ENCODE measurements at places on chromosomes 5 and 9.

DNA sequence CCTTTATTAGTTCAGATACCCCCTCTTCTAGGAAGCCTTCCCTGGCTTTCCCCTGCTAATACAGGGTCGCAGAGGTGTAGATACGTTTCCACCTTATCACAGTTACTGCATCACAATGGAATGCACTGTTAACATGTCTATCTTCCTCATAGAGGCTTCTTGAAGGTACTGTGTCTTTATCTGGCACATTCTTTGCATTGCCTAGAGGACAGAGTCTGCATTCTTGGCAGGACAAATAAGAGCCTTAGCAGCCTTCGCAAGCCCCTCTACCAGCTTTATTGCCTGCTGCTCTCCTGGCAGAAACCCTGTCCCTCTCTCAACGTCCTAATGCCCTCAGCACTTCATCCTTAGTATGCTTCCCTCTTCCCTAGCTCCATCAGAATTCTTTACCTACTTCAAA, 31.6 kb downstream of the SLC1A3 start:
- no peak for DNase-seq

- no peak for DNase-seq
Observed at GRCh38 chr5:16406630-16407029, 59.0 kb downstream of the ZNF622 start.

DNA sequence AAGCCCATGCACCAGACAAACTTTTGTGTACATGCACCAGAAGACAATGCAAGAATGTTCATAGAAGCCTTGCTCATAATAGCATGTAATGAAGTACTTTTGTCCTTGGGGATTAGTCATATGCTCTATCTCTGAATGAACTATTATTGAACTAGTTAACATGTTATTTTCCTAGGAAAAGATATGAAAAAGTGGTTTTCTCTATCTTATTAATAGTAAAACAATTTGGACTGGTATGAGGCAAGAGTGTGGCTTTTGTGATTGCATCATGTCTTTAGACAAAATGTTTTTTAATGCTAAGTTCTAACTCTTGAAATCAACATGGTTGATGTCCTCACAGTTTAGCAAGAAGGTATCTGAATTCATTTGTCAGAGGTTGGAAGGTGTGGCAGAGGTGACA, 55.7 kb upstream of the SPDL1 start:
- DNase-seq = no peak

DNA sequence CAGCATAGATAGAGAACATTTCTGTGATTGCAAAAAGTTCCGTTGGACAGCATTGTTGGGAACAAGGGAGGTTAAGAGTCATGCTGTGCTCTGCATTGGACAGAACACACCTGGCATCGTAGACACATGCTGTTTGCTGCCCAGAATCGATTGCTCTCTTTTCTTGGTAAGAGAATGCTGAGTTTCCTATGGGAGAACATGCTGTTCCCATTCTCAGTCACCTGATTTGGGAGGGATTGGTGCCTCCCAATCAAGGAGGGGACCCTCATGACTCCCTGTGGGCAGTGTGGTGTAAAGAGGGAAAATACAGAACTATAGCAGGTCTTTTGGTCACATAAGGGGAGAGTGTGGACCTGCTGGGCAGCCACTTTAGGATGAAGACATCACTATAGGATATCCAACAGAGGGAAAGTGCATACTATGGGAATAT, 555.4 kb upstream of the CLINT1 start:
- no peak for DNase-seq

- no peak for DNase-seq
Observed at GRCh38 chr5:69032009-69032408, 61.8 kb upstream of the SLC30A5 start.

DNA sequence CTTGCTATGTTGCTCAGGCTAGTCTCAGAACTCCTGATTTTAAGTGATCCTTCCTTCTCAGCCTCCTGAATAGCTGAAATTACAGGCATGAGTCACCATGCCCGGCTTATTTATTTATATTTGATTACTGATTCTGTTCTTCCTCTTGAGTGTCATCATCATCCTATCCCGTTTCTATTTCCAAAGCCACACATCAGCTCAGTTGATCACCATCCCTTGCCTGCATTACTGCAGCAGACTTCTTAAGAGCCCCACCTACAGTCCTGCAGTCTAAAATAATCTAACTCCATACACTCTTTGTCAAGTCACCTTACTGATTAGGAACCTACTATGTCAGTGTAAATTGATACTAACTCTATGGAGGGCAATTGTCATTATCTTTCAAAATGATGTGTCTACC, 138.9 kb upstream of the RAI14 start:
- no peak for DNase-seq

GRCh38 chr9:128701227-128701854, 962 bp upstream of the PKN3 start:
- no peak for DNase-seq

DNA sequence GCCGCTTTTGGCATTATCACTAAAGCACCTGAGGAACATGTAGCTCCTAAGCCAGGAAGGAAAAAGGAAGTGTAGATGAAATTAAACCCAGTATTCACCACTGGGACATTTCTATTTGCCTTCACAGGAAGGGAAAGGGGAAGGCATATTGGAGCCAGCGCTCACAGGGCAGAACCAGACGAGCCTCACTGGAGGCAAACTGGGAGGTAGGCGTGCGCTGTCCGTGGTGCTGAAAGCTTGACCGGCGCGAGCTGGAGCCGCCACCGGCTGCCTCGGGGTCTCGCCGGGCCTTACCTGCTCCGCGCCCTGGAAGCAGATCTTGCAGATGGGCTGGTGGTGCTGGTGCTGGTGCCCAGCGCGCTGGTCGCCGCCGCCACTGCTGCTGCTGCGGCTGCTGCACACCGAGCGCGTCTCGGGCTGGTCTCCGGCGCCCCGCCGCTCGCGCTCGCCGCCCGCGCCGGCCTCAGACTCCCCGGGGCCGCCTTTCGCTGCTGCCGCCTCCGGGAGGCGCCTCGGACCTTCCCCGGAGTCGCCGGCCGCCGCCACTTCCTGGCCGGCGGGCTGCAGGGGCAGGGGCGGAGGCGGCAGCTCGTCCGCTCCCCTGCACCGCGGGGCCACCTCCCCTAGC, 732 bp downstream of the MARCHF11 start:
- DNase-seq = no peak

- DNase-seq = peak; percentile 54
Observed at GRCh38 chr5:2093859-2094615, 211.3 kb upstream of the IRX4 start.

DNA sequence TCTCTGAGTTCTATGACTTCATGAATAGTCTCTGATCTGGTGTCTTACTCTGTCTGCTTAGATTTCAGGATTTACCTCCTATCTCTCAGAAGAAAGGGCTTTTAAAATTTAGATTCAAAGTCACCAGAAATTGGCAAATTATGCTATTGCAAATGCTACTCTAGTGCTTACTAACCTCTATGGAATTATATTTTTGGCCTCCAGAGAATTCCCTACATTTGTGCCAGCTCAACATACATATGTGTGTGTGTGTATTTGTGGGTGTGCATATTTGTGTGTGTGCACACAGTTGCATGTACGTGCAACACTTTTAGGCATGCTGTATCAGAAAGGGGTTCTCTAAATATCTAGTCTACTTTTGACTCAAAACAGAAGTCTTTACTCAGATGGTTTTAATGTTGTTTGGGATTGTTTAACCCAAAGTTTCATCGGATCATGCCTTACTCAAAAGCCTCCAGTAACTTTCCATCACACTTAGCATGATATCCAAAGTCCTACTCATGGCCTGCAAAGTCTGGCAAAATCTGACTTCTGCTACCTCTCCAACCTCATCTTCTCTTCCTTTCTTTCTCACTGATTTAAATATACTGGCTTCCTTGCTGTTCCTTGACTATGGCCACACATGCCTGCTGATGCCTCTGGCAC, 147.6 kb upstream of the NR3C1 start:
- no peak for DNase-seq

GRCh38 chr5:163532171-163533084, 27.0 kb downstream of the MAT2B start:
- DNase-seq = no peak

DNA sequence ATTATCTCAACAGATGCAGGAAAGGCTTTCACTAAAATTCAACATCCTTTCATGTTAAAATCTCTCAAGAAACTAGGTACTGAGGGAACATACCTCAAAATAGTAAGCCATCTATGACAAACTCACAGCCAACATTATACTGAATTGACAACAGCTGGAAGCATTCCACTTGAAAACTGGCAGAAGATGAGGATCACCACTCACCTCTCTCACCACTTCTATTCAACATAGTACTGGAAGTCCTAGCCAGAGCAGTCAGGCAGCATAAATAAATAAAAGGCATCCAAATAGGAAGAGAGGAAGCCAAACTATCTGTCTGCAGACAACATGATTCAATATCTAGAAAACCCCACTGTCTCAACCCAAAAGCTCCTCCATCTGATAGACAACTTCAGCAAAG, 203.6 kb upstream of the GRAMD2B start:
- no peak for DNase-seq

DNA sequence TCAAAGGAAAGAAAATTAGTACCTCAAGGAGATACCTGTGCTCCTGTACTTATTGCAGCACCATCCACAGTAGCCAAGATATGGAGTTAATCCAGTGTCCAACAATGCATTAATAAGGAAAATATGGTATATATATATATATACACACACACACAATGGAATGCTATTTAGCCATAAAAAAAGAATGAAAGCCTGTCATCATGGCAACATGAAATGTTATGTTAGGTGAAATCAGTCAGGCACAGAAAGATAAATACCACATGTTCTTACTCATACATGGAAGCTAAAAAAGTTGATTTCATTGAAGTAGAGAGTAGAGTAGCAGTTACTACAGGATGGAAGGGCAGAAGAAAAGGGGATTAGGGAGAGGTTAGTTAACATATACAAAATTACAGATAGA, 601.5 kb downstream of the ANXA1 start:
- DNase-seq = no peak

GRCh38 chr9:90240541-90240940, 402.1 kb downstream of the DIRAS2 start:
- no peak for DNase-seq

DNA sequence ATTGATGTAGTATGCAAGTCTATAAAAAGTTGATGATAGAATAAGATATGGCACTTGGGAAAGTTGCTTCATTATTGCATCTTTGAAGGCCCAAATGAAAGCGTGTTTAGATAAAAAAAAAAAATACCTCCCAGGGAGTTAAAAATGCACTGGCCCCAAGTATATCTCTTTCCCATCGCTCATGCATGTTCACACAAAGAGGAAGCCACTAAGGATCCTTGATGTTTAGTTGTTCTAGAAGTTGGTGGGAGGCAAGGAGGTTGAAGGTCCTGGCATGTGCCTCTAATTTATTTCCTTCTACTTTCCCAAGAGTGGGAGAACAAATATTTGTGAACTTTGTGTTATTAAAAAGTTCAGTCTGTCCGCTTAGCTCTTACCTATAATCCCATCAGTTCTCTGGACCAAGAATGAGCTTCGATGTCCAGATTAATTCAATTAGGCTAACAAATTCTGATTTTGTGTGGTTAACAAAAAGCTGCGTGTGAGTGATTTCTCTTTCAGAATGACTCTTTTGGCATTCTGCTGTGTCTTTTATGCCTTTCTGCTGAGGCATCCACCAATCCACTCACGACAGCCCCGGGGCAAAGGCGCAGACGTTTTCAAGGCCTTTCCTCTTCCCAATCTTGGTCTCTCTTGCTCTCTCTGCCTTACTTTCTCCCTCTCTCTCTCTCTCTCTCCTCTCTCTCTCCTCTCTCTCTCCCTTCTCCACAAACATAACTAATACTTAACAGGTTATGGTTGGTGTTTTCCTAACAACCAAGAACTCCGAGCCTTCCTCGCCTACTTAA, 135.1 kb upstream of the ERCC6L2 start:
- DNase-seq = no peak
